ENCODE measurements at places on chromosomes 16 and 17.

- no peak for DNase-seq
Measured at GRCh38 chr17:30312226-30312625, 20.5 kb upstream of the BLMH start.

DNA sequence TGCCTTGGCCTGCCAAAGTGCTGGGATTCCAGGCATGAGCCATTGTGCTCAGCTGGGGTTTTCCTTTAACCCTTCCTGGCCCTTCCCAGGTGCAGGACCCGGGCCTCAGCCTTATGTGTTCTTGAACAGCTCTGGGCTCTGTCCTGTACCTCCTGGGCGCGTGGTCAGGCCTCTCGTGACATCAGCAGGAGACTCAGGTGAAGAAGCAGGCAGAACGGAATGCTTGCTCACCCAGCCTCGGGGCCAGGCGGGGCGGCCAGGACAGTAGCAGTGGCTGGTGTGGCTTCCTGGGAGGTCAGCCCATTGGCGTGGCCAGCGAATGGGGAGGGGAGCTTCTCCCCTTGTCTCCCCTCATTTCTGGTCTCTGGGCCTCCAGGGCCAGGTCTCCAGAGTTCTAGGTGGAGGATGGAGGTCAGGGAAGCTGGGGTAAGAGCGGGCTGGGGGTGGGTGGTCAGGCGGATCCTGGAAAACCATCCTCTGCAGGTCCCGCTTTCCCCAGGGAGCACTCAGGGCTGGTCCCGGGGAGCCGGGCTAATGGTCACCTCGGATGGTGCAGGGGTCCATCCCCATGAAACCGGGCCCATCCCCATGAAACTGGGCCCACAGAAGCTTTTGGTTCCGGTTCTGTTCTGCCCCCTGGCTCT, 281.5 kb downstream of the SEC14L1 start:
- DNase-seq, result peak; percentile 15

- DNase-seq, result no peak
Measured at GRCh38 chr17:2928294-2928890, 132.2 kb downstream of the RAP1GAP2 start.

DNA sequence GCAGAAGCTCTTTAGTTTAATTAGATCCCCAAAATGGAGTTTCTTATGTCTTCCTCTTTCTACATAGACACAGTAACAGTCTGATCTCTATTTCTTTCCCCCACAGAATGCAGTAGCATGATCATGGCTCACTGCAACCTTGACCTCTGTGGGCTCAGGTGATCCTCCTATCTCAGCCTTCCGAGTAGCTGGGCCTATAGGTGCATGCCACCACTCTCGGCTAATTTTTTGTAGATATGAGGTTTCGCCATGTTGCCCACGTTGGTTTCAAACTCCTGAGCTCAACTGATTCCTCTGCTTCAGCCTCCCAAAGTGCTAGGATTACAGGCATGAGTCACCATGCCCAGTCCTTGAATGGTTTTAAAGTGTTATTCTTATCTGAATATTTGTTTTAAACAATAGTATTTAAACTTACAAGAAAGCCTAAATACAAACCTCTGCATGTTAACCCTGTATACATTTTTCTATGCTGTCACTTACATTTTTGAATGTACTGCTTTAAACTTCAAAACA, 120.6 kb downstream of the GOSR1 start:
- DNase-seq, result no peak

GRCh38 chr17:5635949-5636348, 51.6 kb upstream of the NLRP1 start:
- no peak for DNase-seq

Data from kidney glomerular epithelial cell (primary cell).